Smooth muscle cell of the umbilical artery (primary cell): ENCODE measurements at places on chromosomes 11 and 22. TPM values are rescaled to one million over a fixed set of nuclear protein-coding genes. Genes with fewer than 3 reads are reported as not detected.

Gene APOL1
- 14.6 and 29.1 TPM in 2 replicates for total RNA-seq

Gene SLC5A4
- total RNA-seq = 0.05 TPM in 1 of 2 replicates, not detected in the other

Gene WBP2NL
- 0.59 and 0.60 TPM in 2 replicates for total RNA-seq

Gene ANO5
- not detected in 2 replicates for total RNA-seq

Gene KDM4E
- total RNA-seq = not detected in 2 replicates

Gene NXPE4
- not detected in 2 replicates for total RNA-seq

Gene BLID
- total RNA-seq = 12.8 and 46.5 TPM in 2 replicates

Gene C11orf52
- total RNA-seq = not detected in 2 replicates

Gene VSIG10L2
- total RNA-seq = not detected in 2 replicates

Gene BEST1
- total RNA-seq = 2.8 and 9.5 TPM in 2 replicates

Gene OR8B12
- total RNA-seq = not detected in 2 replicates

Gene FOLR3
- total RNA-seq = 0.23 TPM in 1 of 2 replicates, not detected in the other

Gene SCGB1D2
- not detected in 2 replicates for total RNA-seq

Gene MRGPRF
- 9.8 and 14.7 TPM in 2 replicates for total RNA-seq

Gene GNB1L
- 5.3 and 7.0 TPM in 2 replicates for total RNA-seq

Gene WT1
- total RNA-seq = 0.18 TPM in 1 of 2 replicates, not detected in the other

Gene TRIM51
- not detected in 2 replicates for total RNA-seq

Gene MB
- total RNA-seq = not detected in 2 replicates

Gene IRAG1
- 3.0 and 8.6 TPM in 2 replicates for total RNA-seq

Gene PRRG4
- under 0.01 and 0.09 TPM in 2 replicates for total RNA-seq

Gene KRTAP5-1
- total RNA-seq = not detected in 2 replicates

Gene SGSM1
- total RNA-seq = not detected in 2 replicates

Gene LRRC32
- 59.0 and 86.1 TPM in 2 replicates for total RNA-seq

Gene CLMP
- 111 and 152 TPM in 2 replicates for total RNA-seq
